ENCODE measurements at places on chromosomes 5 and 9.

GRCh38 chr5:71771191-71771590, 52.1 kb downstream of the CARTPT start:
- no peak for DNase-seq

GRCh38 chr9:20632705-20633104, 10.4 kb upstream of the MLLT3 start:
- no peak for DNase-seq

GRCh38 chr5:113379936-113380806, 54.6 kb downstream of the TSSK1B start:
- no peak for DNase-seq

DNA sequence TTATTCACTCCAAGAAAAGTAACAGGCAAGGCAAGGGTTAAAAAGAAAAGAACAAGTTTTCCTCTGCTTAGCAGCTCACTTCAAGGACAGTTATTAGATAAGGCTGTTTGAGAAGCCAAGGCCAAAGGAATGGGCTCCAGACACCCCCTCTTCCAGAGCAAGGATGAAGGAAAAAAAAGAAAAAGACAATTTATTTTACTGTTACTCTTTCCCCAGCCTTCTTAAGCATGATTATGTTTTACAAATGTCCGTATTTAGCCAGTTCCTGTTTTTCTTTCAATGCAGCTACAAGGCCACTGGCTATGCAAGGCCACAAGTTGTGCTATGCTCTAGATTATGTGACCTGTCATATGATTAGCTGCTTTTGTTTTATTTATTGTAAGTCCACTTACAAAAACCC, 106.5 kb upstream of the SIMC1 start:
- no peak for DNase-seq

DNA sequence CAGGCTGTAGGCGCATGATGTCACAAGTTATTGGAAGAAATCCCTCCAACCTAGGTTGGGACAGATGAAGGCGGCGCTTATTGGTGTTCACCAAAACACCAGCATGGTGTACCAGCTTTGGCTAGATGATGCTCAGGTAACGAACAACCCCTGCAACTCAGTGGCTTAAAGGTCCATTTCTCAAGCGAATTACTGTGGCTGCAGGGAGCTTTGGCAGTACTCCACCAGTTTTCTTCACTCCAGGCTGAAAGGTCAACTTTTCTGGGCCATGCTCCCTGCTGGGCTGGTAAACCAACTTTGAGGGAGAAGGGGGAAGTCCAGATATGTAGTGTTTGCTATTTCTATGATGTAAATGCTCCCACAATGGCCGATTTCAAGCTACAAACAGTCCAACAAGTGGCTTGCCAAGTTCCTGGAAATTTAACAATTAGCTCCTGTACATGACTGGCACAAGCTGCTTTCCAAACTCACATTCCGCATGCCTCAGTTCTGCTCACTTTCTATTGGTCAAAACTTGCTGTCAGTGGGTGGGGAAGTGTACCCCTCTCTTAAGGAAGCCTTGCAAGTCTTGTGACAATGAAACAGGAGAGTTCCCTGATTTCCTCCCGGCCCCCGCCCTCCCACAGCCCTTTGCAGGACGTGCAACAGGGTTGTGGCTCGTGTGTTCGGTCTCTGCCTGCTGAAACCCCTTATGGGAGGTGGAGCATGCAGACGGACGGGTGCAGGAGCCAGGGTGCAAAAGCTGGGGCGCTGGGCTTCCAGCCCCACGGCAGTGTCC, 588 bp upstream of the ZBED3 start:
- DNase-seq, result peak; percentile 69

- no peak for DNase-seq
These were observed 500.7 kb downstream of the TLE4 start for GRCh38 chr9:80072451-80072850.

DNA sequence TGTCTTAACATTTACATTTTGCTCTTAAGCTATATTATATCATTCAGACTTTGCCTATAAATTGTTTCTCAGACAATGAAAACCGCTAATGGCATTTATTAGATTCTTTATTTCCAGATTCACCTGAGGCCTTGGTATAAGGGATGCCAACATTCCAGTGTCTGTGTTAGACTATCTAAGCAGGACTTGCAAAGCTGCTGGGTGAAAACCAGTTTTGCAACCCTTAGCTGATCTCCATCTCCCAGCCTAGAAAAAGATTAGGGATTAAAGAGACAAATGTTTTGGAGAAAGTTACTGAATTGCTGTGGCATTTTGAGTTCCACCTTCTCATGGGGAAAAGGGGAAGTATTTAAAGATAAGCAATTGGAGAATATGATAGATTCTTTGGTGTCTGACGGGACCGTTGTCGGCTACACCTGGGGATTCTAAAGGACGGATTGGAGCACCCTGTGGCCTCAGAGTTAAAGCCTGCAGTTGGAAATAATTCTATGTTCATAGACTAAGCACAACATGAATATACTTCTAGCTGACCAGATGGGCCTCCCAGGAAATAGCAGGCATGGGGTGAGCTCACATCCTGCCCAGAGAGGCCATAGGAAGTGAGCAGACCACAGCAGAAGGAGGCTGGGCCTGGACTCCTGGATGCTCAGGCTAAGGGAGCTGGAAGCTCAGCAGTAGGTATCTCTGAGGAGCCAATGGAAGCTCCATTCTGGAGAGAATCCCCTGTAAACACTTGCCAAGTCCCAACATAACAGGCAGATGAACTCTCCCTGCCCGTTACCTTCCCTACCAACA, 21.8 kb downstream of the ENTREP1 start:
- no peak for DNase-seq

- DNase-seq, result no peak
These were observed 161.4 kb downstream of the CD180 start for GRCh38 chr5:67035098-67035740.

GRCh38 chr9:92614763-92615461, 55.0 kb downstream of the IPPK start:
- no peak for DNase-seq

- DNase-seq, result no peak
These were observed 165.0 kb downstream of the FGF1 start for GRCh38 chr5:142520885-142521284.

GRCh38 chr9:108259917-108260675, 595.7 kb downstream of the ACTL7B start:
- no peak for DNase-seq

DNA sequence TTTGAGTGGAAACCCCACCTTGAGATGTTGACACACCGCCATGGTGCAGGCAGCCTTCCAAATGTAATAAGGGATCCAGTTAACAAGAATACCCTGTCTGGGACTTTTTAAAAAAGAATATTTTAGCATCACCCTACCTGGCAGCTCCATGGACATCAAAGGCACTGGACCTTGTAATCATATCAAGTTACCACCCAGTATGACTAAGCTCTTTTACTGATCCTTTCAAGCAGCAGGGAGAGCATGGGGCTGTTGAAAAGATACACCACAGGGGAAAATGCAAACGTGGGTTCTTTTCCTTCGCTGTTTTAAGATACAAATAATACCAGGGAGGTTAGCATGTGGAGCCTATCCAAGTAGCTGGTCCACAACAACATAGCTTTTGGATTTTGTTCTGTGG, 211.2 kb downstream of the SAXO1 start:
- DNase-seq, result peak; percentile 26

- no peak for DNase-seq
These were observed 45.3 kb downstream of the DAP start for GRCh38 chr5:10715605-10716290.

DNA sequence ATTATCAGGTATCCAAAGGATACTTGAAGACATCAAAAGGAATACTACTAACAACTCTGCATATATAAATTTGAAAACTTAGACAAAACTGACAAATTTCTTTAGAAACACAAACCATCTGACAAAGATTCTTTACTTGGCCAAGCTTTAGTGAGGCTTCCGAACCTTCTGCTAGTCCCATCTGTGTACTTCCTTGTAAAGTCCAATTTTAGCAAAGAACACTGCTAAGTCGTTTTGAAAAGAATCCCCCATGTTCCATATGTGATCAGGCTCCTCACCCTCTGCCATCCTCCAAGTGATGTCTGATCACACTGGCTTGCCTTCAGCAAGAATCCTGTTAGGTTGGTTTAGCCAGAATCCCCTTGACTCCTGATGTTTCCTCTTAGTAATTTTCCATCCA, 150.0 kb upstream of the ACO1 start:
- DNase-seq, result no peak

- no peak for DNase-seq
These were observed 81.6 kb downstream of the RGS7BP start for GRCh38 chr5:64587370-64587769.

GRCh38 chr5:147611483-147611882, 101.6 kb upstream of the DPYSL3 start:
- no peak for DNase-seq
